CD4-positive, alpha-beta T cell (primary cell): ENCODE measurements at places on chromosomes 4 and X. TPM values are rescaled to one million over a fixed set of nuclear protein-coding genes. Genes with fewer than 3 reads are reported as not detected.

The ZCCHC13 gene
- total RNA-seq = not detected

The COL4A5 gene
- not detected for total RNA-seq

The EMCN gene
- not detected for total RNA-seq

The LRP2BP gene
- 3.1 TPM for total RNA-seq

The EXOC1L gene
- total RNA-seq = not detected

The SULT1B1 gene
- total RNA-seq = 9.4 TPM

The SYP gene
- total RNA-seq = 0.69 TPM

The CRMP1 gene
- total RNA-seq = not detected

The GIMD1 gene
- not detected for total RNA-seq

The ADGRG4 gene
- not detected for total RNA-seq

The POU3F4 gene
- not detected for total RNA-seq

The ODAPH gene
- 0.36 TPM for total RNA-seq

The CPZ gene
- not detected for total RNA-seq

The IL2RG gene
- total RNA-seq = 225 TPM

The CDX4 gene
- total RNA-seq = not detected

The NAT8L gene
- not detected for total RNA-seq

The HPGDS gene
- not detected for total RNA-seq

The CLIC2 gene
- total RNA-seq = 0.89 TPM

The USP17L28 gene
- total RNA-seq = not detected

The CLDN22 gene
- not detected for total RNA-seq

The TLR2 gene
- 2.8 TPM for total RNA-seq

The ZBTB49 gene
- 8.8 TPM for total RNA-seq

The TMPRSS11F gene
- total RNA-seq = not detected
